ENCODE measurements at places on chromosomes 7 and 10.
A peak's percentile ranks its signal among the peaks of the same experiment; 100 is the strongest.

- DNase-seq, result no peak
Measured at GRCh38 chr7:39186671-39187070, 209.0 kb downstream of the POU6F2 start.

DNA sequence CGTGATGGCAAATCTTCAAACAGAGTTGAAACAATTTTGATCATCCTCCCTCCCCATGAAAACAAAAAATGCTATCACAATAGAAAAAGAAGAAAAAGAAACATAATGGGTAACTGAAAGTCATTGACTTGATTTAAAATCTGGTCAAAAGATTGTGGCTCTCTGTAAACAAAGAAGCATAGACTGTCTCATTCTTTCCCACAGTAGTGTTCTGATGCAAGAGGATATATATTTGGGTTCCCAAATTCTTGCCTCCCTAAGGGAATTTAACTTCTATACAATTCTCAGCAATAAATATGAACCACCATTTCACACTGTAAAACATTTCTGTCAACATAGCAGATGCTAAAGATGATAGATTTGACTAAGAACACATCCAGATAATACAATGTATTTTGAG, 32.8 kb upstream of the MEOX2 start:
- no peak for DNase-seq

DNA sequence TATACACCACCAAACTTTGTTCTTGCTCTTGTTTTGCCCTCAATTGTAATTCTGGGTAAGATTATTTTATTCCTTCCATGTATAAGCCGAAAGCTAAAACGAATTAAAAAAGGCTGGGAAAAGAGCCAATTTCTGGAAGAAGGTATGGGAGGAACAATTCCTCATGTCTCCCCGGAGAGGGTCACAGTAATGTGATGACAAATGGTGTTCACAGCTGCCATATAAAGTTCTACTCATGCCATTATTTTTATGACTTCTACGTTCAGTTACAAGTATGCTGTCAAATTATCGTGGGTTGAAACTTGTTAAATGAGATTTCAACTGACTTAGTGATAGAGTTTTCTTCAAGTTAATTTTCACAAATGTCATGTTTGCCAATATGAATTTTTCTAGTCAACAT, 12.5 kb upstream of the CFAP69 start:
- DNase-seq, result no peak

DNA sequence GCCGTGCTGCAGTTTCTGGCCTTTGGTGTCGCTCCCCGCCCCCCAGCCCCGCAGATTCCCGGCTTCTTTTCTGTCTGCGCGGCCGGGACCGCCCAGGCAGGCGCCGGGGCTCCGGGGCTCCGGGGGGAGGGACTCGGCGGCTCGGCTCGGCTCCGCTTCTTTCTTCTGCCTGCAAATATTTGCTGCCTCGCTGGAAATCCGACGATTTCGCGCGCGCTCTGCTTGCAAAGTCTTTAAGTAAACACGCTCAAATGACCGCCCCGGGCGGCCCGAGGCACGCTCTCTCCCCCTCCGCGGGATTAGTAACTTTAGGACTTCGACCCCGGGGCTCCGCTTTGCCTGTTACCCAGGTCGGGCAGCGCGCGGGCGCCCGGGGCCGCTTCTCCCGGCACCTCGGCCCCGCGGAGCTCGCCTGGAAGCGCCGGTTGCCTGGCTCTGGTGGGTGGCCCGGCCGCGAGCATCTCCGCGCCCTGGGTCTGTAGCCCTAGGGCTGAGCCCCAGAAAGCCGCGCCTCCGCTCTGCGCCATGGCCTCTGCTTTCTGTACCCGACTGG, 3.9 kb upstream of the GATA3 start:
- DNase-seq, result no peak

DNA sequence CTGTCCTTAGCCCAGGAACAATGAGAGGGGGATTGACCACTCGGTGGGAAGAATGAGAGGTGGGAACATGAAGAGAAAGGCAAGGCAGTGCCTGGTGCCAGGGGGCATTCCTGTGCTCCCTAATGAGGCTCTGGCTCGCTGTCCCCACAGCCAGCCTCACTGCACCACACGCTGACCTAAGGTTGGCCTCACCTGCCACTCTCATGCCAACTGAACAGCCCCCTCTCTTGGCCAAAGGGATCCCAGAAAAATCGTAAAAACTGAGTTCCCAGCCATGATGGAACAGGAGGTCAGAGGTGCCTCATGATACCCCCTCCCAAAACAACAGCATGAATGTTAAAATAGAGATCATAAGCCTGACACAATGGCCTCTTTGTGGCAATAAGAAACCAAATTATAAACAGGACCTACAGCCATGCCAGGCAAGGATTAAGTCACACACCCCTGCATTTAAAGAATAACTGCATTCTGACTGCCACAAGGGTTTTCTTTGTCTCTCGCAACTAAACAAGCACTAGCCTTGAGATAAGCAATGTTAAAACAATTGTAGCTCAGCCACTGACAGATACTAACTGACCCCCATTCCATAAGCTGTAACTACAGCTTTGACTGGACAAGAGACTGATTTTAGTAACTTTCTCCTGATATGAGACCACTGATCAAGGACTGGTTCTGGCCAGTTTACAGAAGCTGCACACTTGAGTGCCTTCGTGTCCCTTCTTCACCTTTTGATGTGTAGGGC, 149.2 kb downstream of the SH2D4B start:
- DNase-seq, result no peak

- no peak for DNase-seq
Measured at GRCh38 chr10:25974897-25975459, 40.9 kb downstream of the MYO3A start.

DNA sequence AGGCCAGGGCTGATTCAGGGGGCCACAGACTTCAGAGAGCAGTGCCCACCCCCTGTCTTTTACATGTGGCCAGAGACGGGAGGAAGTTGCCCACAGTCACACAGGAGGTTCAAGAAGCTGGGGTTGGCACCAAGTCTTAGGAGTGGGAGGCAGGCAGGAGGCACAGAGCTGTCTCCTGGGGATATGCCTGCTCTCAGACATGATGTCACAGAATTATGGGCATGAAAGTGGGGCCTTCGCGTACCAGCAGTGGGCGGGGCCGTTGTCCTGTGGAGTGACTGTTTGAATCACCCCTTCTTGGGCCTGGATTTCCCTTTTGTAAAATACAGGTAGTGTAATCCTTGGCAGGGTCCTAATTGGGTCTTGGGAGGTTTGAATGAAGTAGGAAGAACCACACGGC, 81.2 kb upstream of the PPIF start:
- DNase-seq, result no peak

GRCh38 chr7:27241189-27242056, 1.2 kb upstream of the EVX1 start:
- no peak for DNase-seq

GRCh38 chr10:97771055-97771891, 526 bp downstream of the SFRP5 start:
- DNase-seq, result no peak

DNA sequence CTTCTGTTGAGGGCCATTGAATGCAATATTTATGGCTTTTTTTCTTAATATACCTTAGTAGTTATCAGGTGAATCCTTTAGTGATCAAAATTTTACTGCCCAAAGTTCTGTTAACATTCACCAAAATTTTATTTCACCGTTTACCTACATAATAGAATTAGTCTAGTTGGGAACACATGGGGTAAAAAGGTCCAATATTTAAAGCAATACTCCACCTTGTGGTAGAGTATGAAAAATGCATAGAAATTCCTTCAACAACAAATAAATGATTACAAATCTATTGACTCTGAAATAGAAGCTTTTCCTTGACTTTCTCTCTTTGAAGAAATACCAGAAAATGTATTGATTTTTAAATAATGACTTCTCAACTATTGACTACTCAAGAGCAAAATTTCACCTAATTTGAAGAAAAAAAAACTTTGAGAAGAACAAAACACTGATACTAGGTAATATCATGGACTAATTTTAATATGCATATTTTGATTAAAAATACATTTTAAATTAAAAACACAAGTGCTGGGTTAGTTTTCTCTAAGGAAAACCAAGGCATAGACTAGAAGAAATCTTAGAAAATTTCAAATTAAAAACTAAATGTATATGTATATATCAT, 43.3 kb downstream of the POLR1F start:
- no peak for DNase-seq

DNA sequence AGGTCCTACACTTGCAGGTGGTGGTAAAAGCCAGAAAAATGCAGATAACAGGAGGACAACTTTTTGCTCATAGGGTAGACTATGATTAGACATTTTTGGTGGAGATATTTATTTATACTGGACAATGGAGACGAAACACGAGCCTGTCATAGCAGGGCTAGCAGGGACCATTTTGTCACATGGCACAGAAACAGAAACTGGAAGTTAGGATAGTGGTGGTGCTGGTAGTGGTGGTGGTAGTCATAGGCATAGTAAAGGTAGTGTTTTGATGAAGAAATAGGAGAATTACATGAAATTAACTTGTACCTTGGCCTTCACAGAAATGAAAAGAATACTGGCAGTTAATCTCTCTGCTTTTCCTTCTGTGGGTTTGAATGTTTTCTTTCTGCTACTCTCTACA, 8.8 kb upstream of the MGAM start:
- DNase-seq, result no peak

GRCh38 chr10:71700731-71701368, 18.7 kb downstream of the C10orf105 start:
- no peak for DNase-seq

- DNase-seq, result no peak
Measured at GRCh38 chr10:106980495-106981451, 183.7 kb downstream of the SORCS1 start.

DNA sequence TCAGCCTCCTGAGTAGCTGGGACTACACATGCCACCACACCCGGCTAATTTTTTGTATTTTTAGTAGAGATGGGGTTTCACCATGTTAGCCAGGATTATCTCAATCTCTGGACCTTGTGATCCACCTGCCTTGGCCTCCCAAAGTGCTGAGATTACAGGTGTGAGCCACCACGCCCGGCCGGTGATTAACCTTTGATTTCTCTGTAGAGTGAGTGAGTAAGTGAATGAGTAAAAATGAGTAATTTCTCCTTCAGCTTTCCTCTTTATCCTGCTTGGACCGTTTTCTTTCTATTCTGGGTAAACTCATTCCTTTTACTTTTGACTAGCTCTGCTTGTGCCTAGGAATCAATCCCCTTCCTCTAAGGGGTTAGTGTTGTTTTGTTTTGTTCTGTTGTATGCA, 36.8 kb downstream of the ST7 start:
- no peak for DNase-seq

- DNase-seq, result no peak
Measured at GRCh38 chr10:623014-623413, 66.5 kb downstream of the DIP2C start.

DNA sequence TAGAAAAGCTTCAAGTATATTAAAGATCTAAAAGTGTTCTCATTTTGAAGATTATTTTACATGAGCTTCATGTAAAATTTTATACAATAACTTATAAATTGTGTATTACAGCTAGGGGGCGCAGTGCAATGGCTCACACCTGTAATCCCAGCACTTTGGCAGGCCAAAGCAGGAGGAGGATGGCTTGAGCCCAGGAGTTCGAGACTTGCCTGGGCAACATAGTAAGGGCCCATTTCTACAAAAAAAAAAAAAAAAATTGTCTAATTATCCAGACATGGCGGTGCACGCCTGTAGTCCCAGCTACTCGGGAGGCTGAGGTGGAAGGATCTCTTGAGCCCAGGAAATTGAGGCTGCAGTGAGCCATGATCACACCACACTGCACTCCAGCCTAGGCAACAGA, 16.6 kb downstream of the ACBD5 start:
- no peak for DNase-seq

DNA sequence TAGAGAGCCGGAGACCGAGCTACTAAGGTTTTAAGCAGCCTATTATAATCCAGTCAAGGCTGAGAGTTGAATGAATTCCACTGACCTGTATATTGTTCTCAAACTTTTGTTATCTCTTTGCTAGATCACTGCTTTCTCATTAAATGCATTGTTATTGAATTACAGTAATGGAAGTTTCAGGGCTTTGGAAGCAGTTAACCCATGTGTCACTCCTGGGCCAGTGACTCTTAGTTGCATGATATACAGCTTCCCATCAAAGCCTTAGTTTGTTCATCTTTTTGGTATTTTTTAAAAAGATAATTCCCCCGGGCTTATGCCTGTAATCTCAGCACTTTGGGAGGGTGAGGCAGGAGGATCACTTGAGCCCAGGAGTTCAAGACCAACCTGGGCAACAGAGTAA, 55.4 kb upstream of the KIAA1217 start:
- no peak for DNase-seq

- no peak for DNase-seq
Measured at GRCh38 chr7:116554911-116555310, 30.1 kb downstream of the CAV1 start.

- DNase-seq, result peak; percentile 64
Measured at GRCh38 chr7:131105799-131106680, 221.6 kb upstream of the MKLN1 start.
